ENCODE measurements at places on chromosomes 3 and 15. TPM values are rescaled to one million over a fixed set of nuclear protein-coding genes. Genes with fewer than 3 reads are reported as not detected.

- no peak for DNase-seq
Observed at GRCh38 chr3:103613397-103614156, 1178.8 kb downstream of the ZPLD1 start.

- no peak for DNase-seq
Observed at GRCh38 chr3:127630811-127631714, 2.1 kb downstream of the PODXL2 start.

- no peak for DNase-seq
Observed at GRCh38 chr3:31546725-31547124, 14.0 kb downstream of the STT3B start.

The SAMMSON gene
- not detected for total RNA-seq

The SEMA7A gene
- 1.3 TPM for total RNA-seq

- DNase-seq, result no peak
Observed at GRCh38 chr15:26157081-26157480, 294.0 kb upstream of the ATP10A start.
